B cell (primary cell): ENCODE measurements at places on chromosomes 11 and 22. TPM values are rescaled to one million over a fixed set of nuclear protein-coding genes. Genes with fewer than 3 reads are reported as not detected.

MIAT gene
- total RNA-seq = 14.8 and 18.4 TPM in 2 replicates

C11orf97 gene
- not detected in 2 replicates for total RNA-seq

SHANK3 gene
- total RNA-seq = not detected in 2 replicates

DNA sequence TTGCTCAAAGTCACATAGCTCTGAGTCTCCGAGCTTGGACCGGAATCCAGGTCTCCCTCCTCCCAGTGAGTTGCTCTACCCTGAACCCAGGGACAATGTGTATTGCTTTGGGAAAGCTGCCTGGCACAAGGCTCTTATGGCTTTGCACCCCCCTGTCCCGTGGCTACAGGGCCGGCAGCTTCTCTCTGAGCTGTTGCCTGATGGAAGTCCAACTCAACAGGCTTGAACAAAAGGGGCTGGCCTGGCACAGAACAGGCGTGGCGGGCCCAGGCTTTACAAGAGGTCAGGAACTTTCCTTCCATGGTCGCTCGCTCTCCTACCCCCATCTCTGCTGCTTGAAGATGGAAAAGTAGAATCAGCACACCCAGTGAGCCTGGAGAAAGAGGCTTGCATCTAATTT, 34.3 kb downstream of the MYEOV start:
- no peak for DNase-seq
- H3K27ac ChIP-seq = no peak overlapping the region
- no peaks in the 10 kb centered on the region for H3K27me3 ChIP-seq
- no peaks in the 10 kb centered on the region for H3K4me1 ChIP-seq
- H3K36me3 ChIP-seq = no peaks in the 10 kb centered on the region

DNA sequence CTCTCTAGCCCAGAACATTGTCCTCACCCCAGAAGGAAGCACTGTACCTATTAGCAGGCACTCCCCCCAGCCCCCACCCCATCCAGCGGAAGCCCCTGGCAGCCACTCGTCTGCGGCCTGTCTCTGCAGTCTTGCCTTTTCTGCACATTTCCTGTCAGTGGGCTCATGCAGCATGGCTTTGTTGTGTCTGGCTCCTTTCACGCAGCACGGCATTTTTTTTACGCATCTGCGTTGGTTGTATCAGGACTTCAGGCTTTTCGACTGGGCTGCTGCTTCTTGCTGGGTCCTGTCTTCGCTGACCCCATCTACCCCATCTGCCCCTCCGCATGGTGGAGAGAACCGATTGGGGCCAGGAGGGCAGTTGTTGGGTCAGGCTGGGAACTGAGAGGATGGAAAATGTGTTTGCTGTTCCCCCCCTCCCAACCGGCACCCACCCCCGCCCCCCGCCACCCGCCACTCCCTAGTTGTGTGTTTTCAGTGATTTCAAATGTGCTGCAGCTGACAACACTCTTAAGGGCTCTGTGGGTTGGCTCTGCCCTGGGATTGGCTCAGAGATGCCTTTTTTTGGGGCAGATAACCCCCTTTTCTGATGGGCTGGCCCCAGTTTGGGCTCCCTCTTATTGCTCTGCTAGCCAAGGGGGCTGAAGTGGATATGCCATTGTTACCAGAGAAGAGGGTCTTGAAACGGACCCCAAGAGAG, 110.0 kb downstream of the KIAA1671 start:
- DNase-seq = peak; percentile 11
- peaks cover 13% of the 10 kb centered on the region for H3K4me1 ChIP-seq
- no peak overlapping the region for H3K27ac ChIP-seq
- no peaks in the 10 kb centered on the region for H3K27me3 ChIP-seq
- H3K4me3 ChIP-seq = no peak overlapping the region

DNA sequence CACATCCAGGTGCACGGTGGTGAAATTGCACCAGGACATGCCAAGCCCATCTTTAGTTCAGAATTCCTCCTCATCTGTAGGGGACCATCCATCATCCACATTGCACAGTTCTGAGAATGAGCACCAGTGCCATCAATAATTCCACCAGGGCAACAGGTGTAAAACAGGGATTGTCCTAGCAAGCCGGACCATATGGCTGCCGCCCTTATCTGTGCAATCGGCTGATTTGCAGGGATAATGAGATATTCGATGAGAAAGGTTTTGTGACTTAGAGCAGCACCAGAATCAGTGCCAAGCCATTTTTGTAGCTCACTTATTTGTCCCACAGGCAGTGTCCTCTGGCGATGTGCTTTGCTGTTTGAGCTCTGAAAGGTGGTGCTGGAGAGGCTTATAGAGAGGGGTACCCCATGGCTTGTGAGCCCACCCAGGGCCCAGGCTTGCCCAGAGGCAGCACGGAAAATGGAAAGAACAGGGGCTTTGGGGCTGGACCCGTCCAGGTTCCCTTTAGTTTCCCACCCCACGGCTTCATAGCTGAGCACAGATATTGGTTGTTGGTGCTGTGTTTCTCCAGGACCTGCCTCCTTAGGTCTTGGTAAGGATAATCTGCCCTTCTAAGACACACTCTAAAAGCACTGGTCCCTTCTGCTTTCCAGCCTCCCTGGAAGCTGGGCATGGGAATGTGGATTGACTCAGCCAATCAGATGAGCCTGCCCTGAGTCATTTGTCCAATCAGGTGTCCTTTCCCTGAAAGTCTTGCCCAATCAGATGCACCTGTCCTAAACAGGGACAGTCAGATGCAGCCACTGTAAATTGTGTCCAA, 84.0 kb upstream of the SHANK2 start:
- no peak overlapping the region for H3K4me3 ChIP-seq
- H3K27ac ChIP-seq = no peak overlapping the region
- H3K36me3 ChIP-seq = no peaks in the 10 kb centered on the region
- no peaks in the 10 kb centered on the region for H3K4me1 ChIP-seq
- no peaks in the 10 kb centered on the region for H3K27me3 ChIP-seq
- DNase-seq = no peak

DNA sequence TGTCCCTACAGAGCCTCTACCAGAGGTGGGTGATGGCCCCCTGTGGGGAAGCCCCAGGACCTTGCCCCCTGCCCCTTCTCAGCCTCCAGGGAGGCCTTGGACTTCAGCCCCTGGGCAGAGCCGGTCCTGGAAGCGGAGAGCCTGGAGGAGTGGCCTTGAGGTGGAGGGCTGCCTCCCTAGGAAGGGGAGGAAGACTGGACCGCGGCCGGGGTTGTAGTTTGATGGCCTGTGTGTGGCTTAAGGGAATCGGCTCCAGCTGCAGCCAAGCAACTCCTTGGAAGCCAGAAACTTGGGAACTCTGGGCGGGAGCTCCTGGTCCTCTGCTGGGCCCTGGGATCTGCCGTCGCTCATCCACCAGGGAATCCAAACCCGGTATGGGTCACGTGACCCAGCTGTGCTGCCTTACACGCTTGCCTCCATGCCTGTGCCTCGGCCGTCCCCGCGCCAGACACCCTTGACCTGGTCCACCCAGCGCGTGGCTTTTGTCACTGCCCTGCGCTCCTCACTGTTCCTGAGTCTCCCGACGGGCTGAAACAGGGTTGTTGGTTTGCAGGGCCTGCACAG, 23.5 kb upstream of the ARHGAP8 start:
- H3K4me3 ChIP-seq = no peak overlapping the region
- H3K27me3 ChIP-seq = no peaks in the 10 kb centered on the region
- peaks cover 7% of the 10 kb centered on the region for H3K36me3 ChIP-seq
- DNase-seq = no peak
- H3K4me1 ChIP-seq = no peaks in the 10 kb centered on the region

DNA sequence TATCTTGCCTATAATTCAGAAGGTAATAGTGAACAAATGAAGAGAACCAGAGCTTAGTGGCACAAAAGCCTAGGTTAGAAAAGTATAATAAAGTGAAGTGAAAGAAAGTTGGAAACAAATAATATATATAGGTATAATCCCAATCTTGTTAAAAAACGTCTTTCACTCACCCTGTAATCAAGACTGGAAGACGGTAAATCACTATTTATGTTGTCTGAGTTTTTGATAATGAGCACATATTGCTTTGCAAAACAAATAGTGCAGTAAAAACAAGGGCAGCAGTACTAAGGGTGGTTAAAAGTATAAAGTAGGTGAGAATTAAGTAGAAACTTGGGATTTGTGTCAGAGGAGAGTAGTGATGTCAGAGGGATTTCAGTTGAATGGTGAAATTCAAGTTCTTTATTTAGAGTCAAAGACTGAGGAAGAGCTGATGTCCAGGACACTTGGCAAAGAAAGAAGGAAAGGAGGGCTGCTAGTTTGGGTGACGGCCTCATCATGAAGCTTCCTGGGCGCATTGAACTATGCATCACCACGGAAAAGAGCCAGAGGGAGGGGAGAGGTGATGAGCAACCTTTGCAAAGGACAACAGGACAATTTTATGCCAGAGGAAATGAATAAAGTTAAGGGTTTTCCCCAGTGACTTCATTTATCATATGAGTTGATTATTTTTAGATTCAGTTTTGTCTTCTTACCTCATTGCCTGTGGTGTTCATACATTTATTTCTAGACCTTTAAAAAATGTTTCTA, 11.4 kb downstream of the NCAM1 start:
- peaks cover 3% of the 10 kb centered on the region for H3K27me3 ChIP-seq
- no peaks in the 10 kb centered on the region for H3K4me1 ChIP-seq
- H3K36me3 ChIP-seq = no peaks in the 10 kb centered on the region

- no peak within 1 kb of the TSS for H3K27ac ChIP-seq
- no peaks in the 10 kb centered on the region for H3K36me3 ChIP-seq
- DNase-seq = peak; percentile 27
These were observed at the start of gene CALCB for GRCh38 chr11:15073361-15074205. TSS of gene CALCB (plus strand) at chr11:15073593. CDS start at chr11:15074719, 1,126 bp downstream.

GRCh38 chr11:30960387-30960992, 374.3 kb upstream of the MPPED2 start:
- H3K4me3 ChIP-seq = no peak overlapping the region
- no peaks in the 10 kb centered on the region for H3K4me1 ChIP-seq
- H3K27me3 ChIP-seq = no peaks in the 10 kb centered on the region
- DNase-seq = no peak
- H3K27ac ChIP-seq = no peak overlapping the region

DNA sequence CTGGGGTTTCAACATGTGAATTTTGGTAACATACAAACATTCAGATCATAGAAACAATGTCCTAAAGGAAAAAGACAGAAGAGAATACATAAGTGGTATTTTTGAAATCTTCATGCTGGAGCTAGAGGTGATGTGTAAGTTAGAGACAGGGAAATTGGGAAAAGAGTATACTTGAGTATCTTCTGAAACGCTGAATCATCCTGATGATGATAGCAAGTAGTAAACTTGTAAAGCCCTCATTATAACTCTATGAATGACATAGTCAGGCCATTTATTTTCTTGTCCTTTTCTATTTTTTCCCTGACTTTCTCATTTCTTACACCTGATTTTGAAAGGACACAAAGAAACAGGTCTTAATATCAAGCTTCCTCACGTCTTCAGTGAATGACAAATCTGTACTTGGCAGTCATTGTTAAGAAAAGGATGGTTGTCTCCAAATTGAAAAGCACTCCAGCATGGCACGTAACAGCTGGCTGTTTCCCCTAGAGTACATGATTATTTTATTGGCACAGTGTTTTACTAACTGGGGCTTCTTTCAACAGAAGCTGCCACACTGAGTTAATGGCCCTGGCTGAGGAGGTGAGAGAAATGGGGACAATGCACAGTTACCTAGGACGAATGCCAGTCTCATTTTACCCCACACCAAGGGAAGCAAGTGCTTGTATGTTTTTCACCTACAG, 140.7 kb upstream of the CTSC start:
- no peaks in the 10 kb centered on the region for H3K36me3 ChIP-seq
- no peaks in the 10 kb centered on the region for H3K4me1 ChIP-seq
- H3K27me3 ChIP-seq = no peaks in the 10 kb centered on the region
- no peak overlapping the region for H3K27ac ChIP-seq
- no peak for DNase-seq
- H3K4me3 ChIP-seq = no peak overlapping the region

GRCh38 chr11:117752071-117752470, 44.9 kb downstream of the DSCAML1 start:
- DNase-seq = no peak
- no peaks in the 10 kb centered on the region for H3K36me3 ChIP-seq
- no peak overlapping the region for H3K27ac ChIP-seq
- no peaks in the 10 kb centered on the region for H3K4me1 ChIP-seq
